Stimulated activated CD4-positive, alpha-beta T cell treated with anti-CD3 and anti-CD28 coated beads, Interleukin-15, amount 100 ng/mL, for 1 hour (primary cell): ENCODE measurements at places on chromosomes 3 and 15.

DNA sequence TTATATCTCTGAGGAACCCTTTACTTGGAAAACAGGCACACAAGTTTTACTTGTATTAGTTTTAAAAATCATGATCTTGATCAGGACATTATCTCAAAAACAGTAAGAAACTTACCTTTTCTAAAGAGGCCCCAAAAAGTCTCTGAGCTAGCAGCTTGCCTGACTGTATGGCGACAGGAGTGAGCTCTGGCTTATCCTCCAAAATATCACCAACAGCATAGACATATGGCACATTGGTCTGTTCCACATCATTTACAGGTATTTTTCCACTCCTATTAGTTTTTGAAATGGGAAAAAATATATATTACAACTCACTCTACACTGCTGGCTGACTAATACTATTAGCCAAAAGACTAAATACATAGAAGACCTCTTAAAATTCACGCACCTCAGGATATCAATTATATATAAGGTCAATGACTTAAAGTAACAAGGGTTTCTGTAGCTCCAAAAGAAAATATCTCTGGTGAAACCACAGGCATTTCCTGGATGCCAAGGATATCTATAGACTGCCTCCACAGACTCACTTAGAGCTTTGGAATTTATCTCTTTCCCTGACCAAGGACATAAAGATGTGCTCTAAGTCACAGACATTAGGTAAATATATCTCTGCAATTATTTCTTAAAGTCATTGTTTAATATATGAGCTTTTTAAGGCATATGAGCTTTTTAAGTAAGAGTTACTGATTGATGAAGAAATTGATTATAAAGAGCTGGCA lies 33.1 kb downstream of the TXNRD3 start:
- DNase-seq: no peak

DNA sequence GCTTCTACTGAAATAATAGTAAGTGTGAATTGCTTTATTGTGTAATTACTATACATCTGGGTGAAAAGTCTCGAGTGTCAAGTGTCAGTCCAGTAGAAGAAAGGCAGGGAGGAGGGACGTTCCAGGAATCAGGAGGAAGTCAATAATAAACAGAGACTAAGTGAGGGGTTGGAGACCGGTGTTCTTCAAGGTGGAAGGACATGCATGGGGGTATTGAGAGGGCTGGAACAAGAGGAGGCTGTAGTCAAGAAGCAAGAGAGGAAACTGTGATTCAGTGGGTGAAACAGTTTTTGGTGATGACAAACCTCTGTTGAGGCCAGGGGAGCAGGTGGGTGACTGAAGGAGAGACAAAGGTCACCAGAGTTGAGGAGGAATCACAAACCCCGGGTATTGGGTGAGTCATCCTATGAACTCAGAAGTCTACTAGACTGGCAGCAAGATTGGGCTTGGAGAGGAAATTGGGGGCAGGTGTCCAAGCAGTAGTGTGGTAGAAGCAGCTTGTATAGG lies 11.6 kb upstream of the SCAMP5 start:
- no peak for DNase-seq

GRCh38 chr3:112437146-112438022 lies 61.9 kb downstream of the BTLA start:
- DNase-seq: no peak

GRCh38 chr3:82143661-82144412 lies 382.4 kb upstream of the GBE1 start:
- no peak for DNase-seq

DNA sequence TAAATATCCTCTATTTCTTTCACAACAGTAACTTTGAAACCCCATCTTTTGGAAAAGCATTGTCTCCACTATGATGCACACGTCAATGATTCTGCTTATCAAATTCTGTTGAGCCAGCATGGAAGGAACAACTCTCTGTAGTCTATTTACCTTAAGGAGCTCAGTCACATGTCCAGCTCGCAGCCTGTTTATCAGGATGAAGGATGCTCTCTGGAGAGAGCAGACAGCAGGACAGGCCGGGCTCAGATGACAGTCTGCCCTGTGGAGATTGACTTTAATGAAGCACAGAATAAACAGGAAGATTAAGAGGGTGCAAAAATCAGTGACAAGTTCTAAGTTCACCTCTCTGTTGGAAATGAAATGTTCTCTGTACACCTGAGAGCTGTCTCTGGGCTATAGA lies 30.6 kb upstream of the MNS1 start:
- no peak for DNase-seq

DNA sequence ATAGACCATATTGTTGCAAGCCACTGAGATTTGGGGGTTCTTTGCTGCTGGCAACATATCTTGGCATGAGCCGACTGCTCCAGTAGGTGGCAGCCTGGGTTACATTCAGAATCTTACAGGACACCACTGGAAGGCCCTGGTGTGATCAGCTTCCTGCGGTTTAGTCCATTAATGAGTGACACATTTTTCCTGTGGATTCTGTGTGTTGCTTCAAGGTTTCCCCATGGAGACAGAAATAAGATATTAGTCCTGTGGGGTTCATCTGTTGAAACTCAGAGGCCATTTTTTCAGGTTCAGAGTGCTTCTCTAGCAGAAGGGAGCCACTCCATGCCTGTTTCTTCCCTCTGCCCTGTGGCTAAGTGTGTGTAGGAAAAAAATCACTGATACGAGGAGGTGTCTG lies 116.2 kb downstream of the MFSD1 start:
- DNase-seq: no peak

- DNase-seq: no peak
Observed at GRCh38 chr15:75554717-75555116, 24.4 kb downstream of the PTPN9 start.

DNA sequence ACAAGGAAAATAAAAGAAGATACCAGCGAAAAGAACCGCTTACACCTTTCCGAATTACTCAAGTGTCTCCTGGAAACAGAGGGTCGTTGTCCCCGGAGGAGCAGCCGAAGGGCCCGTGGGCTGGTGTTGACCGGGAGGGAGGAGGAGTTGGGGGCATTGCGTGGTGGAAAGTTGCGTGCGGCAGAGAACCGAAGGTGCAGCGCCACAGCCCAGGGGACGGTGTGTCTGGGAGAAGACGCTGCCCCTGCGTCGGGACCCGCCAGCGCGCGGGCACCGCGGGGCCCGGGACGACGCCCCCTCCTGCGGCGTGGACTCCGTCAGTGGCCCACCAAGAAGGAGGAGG lies 325 bp downstream of the ALCAM start:
- no peak for DNase-seq
